NCI-H1417 treated with DMSO at 0.1 percent for 48 hours (cell line): ENCODE measurements at places on chromosomes 6 and 20.

GRCh38 chr20:47411161-47411560 is 54.7 kb upstream of the ZMYND8 start:
- no peak for DNase-seq

DNA sequence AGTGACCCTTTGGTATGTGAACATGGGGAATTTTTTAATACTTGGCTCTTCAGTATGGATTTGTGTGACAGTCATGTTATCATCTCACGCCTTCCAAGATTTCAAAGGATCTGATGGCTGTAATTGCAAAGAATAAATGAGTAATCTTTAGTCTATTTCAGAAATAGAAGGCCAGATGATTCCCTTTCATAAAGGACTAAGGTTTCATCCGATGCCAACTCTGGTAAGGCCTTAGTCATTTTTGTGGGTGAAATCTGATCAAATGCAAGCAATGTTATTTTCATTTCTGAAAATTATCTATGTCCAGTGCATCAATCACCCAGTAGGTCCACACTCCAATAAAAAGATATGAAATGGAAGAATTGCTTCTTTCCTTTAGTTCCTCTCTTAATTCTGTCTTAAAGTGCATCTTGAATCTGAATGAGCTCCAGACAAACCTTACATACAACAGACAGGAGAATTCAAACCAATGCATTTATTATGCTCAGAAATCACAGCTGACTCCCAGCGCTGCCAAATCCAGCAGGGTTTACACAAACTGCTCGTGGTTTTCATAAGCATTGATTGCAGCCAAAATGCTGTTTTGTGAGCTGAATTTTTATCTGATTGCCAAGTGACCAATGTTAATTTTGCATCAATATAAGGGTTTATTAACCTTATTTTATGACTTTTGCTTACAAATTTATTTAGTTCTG is 565.2 kb upstream of the MARCKS start:
- DNase-seq: no peak

DNA sequence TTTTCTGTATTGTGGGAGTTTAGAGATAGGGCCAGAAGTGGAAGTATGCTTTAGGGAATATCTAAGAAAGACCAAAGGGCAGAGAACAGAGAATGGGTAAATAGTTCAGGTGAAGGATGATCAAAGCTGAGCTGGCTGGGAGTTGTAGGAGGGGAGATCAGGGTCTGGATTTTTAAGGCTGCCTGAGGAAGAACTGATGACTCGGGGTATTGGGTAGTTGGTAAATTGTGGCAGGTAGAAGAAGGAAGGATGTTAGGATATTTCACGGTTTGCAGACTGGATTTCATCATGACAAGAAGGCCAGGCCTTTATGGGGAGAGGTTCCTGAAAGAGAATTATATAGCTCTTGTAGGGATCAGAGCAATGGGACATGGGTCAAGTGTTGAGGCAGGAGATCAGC is 492.9 kb downstream of the UTRN start:
- DNase-seq: no peak

- no peak for DNase-seq
These were observed 34.0 kb downstream of the ZBTB9 start for GRCh38 chr6:33488339-33488738.

GRCh38 chr20:51372176-51372803 is 170.2 kb downstream of the NFATC2 start:
- DNase-seq: peak; percentile 5
